Large intestine (tissue), 12 donors: ENCODE measurements at places on chromosomes 6 and 20. TPM values are rescaled to one million over a fixed set of nuclear protein-coding genes. Genes with fewer than 3 reads are reported as not detected.

DNA sequence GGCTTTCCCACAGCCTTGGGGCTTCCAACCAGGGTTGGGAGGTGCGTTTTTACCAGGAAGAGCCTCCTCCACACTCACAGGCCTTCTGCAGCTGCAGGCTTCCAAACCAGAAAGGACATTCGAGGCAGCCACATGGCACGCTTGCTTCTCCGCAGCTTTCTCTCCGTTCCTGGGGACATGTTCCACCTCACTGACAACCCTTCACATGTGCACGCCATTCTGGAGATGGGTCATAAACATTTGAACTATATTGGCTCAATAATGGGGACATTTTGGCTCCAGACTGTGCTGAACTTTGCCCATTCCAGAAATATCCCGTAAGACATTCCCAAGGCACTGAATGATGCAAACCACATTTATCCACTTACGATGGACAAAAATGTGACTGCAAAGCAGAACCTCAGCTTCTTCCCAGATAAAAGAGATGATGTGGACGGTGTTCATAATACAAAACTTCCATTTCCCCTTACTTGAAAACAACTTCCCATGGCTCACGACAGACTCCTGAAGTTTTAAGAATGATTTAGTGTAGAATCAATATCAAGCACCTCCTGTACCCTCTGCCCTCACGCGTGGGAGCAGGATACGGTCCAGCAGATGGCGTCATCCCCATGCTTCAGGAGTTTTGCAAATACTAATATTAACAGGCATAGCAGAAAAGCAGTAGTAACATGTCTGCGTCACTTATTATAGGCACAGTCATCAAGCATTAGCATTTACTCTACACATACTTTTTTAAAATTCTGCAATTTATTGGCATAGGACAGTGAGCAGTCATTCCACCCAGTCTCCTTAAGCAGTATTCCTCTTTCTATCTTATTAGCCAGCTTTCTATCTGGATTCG is 25.4 kb upstream of the FOXF2 start:
- no peak for DNase-seq

- no peak for DNase-seq
Observed at GRCh38 chr6:1313384-1313766, 1.5 kb downstream of the FOXQ1 start.

- DNase-seq, result peak; percentile 40
Observed at GRCh38 chr20:59933296-59933848, at the start of gene SYCP2. SYCP2 (minus strand) TSS chr20:59933637; CDS start chr20:59922413, 11,224 bp downstream.

- no peak for DNase-seq
Observed at GRCh38 chr6:128311944-128312570, 208.3 kb downstream of the PTPRK start.

GRCh38 chr6:124882579-124883393 is 79.5 kb upstream of the RNF217 start:
- no peak for DNase-seq

- DNase-seq, result peak; percentile 48
Observed at GRCh38 chr6:27565839-27566779, 93.2 kb upstream of the ZNF184 start.

DNA sequence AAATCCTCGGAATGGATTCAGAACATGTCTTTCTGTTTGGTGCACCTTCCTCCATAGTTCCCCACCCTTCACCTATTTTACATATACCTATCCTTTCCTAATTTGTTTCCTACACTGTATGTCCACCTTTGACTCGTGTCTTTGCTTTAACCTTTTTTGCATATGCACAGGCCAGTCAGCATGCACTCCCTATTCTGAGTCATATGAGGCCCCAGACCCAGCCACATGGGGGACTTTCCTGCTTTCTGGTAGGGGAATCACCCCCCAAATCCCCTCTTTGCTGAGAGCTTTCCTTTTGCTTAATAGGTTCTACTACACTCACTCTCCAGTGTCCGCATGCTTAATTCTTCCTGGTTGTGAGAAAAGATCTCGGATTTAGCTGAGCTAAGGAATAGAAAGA is 393.8 kb upstream of the IMPG1 start:
- no peak for DNase-seq

GRCh38 chr6:119676230-119676629 is 326.7 kb upstream of the MAN1A1 start:
- no peak for DNase-seq

DNA sequence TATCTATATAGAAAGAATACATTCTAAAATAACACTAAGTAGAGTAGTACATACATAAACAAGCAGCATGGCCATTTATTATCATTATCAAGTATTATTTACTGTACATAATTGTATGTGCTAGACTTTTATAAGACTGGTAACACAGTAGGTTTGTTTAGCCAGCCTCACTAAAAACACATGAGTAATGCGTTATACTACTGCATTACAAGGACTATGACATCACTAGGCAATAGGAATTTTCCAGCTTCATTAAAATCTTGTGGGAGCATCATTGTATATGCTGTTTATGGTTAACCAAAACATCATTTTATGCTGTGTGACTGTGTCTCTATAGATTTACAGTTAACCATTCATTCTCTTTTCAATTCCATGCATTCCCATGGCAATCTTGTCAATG is 131.7 kb upstream of the HDGFL1 start:
- DNase-seq, result no peak

- peak; percentile 68 for DNase-seq
Observed at GRCh38 chr20:51800060-51800871, 2.1 kb downstream of the SALL4 start.

DNA sequence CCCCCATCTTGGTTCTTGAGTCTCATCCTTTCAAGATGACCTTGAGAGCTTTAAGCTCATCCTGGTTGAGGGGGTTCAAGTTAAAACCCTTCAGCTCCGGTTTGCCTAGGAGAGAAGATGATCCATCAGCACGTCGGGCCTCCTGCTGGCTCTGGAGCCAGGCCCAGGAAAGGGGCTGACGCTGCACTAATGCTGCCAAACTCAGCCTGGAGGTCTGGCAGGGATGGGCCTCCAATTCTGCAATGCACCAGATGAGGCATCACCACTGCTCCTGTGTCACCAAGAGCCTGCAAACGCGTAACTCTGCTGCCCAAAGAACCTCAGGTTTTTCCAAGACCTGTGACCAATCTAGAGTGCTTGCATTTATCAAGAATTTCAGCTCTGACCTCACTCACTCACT is 6.1 kb downstream of the PDRG1 start:
- DNase-seq, result no peak

- peak; percentile 34 for DNase-seq
Observed at GRCh38 chr6:68967549-68968300, 332.6 kb downstream of the ADGRB3 start.

- DNase-seq, result no peak
Observed at GRCh38 chr6:129966125-129966524, 52.3 kb upstream of the L3MBTL3 start.

The MRPS18B gene
- 46.8 TPM for polyA plus RNA-seq

The PDYN gene
- polyA plus RNA-seq, result 0.10 TPM

The BTNL2 gene
- 0.18 TPM for polyA plus RNA-seq

The RAET1G gene
- 0.28 TPM for polyA plus RNA-seq

The PNRC1 gene
- 86.4 TPM for polyA plus RNA-seq

The DNMT3B gene
- polyA plus RNA-seq, result 2.4 TPM

The MARCKS gene
- polyA plus RNA-seq, result 97.6 TPM
